NCI-H2029 (cell line): ENCODE measurements at places on chromosomes 16 and 17.

DNA sequence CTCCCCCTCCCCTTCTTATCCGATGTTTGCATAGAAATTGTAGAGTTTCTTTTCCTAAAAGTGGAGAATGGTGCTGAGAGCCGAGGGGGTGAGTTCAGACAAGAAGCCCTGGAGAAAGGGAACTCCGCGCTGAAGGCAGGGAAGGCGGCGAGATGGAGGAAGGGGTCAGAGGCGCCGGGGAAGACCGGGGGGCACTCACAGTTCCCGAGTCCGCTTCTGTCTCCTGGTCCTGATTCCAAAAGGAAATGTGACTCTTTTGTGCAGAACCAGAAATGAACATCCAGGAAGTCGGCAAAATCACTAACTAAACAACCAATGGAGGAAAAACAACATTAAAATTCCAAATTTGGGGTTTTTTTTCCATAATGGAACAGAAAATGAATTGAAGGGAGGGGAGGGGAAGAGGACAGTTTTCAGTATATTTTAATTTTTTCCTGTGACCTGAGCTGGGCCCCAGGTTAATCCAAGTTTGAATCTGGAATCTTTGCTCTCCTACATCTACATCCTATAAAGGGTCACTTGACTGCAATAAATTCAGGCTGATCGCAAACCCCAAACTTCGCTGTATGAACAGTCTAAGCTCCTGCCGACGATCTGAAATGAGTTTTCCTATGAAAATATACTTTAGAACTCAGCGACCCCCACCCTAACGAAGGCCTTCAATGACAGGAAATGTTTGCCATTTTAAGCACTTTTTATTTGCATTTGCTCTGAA is 252.3 kb downstream of the C16orf95 start:
- DNase-seq = no peak

DNA sequence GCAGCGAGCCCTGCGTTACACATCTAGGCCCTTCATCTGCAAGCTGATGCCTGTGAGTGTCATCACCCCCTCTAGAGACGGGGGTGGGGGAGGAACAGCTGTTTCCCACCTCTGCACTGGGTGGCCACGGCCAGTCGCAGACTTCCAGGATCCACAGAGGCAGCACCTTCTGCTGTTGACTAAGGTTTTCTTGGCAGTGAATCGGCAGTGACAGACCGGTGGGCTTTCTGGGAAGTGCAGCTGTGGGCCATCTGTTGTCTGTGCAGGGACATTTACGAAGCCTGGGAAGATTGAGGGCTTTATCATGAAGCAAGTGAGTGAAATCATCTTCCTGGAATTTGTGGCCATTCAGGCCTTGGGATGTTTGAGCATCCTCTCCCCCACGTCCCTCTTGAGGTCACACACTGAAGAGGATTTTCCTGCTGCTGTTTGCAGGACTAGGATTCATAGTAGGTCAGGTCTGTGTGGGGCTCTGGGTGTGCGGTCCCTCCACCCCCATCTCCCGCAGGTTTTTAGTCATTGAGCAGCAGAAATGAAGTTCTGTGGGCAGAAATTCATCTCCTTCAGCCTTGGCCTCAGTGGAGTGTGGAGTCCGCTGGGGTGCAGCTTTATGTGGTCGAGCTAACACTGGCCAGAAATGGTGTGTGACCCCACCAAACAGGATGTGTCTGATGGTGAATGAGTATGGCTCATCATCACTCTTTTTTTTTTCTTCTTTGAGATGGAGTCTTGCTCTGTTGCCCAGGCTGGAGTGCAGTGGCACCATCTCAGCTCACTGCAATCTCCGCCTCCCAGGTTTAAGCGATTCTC is 12.0 kb downstream of the PGS1 start:
- DNase-seq = no peak

DNA sequence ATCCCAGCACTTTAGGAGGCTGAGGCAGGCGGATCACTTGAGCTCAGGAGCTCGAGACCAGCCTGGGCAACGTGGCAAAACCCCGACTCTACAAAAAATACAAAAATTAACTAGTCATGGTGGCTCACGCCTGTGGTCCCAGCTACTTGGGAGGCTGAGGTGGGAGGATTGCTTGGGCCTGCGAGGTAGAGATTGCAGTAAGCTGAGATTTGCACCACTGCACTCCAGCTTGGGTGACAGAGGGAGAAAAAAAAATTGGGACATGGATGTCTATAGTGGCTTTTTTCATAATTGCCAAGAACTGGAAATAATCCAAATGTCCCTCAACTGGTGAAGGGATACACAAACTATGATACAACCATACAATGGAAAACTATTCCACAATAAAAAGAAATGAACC is 28.6 kb downstream of the OSBPL7 start:
- no peak for DNase-seq

- no peak for DNase-seq
Measured at GRCh38 chr16:84048270-84048669, 5.7 kb upstream of the SLC38A8 start.

GRCh38 chr17:3474212-3474611 is 1.6 kb upstream of the ASPA start:
- DNase-seq = no peak

DNA sequence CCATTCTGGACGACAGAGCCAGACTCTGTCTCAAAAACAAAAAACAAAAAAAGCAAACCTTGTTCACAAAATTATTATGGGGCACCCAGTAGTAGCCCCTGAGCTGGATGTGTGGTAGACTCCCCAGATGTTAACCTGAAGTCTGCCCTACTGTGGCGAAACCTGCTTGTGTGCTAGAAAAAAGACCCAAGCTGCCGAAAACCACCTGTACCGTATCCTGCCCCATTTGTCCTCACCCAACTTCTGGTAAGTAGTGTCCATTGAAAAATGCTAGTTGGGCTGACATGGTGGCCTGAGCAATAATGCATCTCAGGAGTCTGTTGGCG is 9.1 kb downstream of the RMI2 start:
- no peak for DNase-seq

- no peak for DNase-seq
Measured at GRCh38 chr17:29096094-29096493, 53.2 kb downstream of the PIPOX start.

DNA sequence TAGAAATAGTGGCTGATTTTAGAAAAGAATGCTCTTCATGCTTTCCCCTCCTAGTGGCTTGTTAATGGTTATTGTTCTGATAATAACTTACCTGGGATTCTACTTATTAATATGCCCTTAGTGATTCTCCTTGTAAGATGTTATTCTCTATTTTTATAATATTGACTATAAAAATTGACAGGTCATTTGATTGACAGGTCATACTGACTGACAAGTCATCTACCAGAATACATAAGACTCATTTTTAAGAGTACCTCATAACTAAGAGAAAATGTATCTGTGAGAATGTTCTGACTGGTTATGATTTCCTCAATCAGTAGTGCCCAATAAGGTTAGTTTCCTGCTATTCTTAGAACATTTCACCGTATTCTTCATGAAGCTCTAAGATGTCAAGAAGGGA is 8.6 kb upstream of the COX10 start:
- DNase-seq = no peak

DNA sequence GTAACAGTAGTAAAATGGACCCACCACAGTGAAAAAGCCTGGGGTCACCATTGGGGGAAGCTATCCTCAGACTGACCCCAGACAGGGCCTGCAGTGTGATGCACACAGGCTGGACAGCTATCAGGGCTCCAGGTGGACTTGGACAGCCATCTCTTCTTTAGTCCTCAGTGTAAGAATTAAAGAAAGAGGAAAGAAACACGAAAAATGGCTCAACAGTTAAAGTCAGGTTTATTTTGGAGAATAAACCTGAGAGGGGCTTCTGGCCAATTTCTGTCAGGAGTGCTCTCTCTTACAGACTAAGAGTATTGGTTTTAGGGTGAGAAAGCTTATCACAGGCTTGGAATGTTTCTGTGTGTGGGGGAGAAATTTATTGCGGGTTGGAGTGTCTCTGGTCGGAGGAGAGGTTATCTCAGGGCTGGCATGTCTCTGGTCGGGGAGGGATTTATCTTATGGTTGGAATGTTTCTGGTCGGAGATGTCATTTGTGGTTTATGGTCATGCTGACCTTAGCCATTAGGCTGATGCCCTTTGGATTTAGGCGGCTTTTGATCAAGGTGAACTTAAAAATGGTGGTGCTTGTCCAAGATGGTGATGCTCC is 10.8 kb upstream of the B4GALNT2 start:
- no peak for DNase-seq

GRCh38 chr17:82433560-82434215 is 15.3 kb upstream of the OGFOD3 start:
- DNase-seq = no peak

GRCh38 chr16:86958423-86958822 is 358.8 kb downstream of the C16orf95 start:
- DNase-seq = no peak

GRCh38 chr17:15947271-15947670 is 2.3 kb downstream of the ADORA2B start:
- DNase-seq = no peak
